ENCODE measurements at places on chromosomes 11 and 22.

- no peak for DNase-seq
These were observed 157.4 kb upstream of the CHORDC1 start for GRCh38 chr11:90380206-90380605.

- DNase-seq, result no peak
These were observed 537.7 kb downstream of the BUD13 start for GRCh38 chr11:116234989-116235568.

DNA sequence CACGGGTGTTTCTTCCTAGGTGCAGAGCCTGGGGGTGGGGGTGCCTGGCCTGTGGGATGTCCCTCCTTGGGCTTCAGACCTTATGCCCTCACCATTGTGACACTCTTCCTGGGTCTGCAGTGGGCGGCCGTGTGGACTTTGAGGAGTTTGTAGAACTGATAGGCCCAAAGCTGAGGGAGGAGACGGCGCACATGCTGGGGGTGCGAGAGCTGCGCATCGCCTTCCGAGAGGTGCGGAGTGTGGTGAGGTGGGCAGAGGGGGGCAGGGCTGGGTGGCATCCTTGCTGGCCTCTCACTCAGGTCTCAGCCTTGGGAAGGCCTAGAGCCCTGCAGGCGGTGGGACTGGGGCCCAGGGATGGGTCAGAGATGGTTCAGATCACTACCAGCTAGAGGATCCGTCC is 2.3 kb downstream of the CABP4 start:
- DNase-seq, result no peak

GRCh38 chr11:65378208-65378927 is 4.1 kb downstream of the SLC25A45 start:
- no peak for DNase-seq

DNA sequence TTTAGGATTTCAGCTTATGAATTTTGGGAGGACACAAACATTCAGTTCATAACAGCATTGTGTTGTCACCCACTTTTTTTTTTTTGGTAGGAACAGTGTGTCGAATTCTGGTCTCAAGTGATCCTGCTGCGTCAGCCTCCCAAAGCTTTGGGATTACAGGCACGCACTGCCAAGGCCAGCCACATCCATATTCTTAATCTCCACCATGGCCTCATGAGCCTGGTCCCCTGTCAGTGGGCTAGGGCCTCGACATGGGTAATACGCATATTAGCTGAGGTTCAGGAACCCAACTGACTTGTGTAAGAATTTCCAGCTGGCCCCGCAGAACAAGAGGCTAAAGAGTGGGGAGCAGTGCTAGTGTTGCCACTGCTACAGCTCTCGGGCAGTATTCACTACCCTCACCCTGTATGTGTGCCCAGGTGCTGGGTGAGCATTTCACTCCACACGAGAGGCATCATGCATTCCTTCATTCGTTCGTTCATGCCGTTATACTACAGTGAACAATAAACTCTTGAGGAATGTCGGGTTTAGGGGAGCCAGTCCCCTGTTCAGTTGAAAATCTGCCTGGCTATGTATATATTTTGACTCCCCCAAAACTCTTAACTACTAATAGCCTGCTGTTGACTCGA is 5.2 kb upstream of the VPREB1 start:
- no peak for DNase-seq

GRCh38 chr11:95398437-95399112 is 167.6 kb upstream of the SESN3 start:
- no peak for DNase-seq

DNA sequence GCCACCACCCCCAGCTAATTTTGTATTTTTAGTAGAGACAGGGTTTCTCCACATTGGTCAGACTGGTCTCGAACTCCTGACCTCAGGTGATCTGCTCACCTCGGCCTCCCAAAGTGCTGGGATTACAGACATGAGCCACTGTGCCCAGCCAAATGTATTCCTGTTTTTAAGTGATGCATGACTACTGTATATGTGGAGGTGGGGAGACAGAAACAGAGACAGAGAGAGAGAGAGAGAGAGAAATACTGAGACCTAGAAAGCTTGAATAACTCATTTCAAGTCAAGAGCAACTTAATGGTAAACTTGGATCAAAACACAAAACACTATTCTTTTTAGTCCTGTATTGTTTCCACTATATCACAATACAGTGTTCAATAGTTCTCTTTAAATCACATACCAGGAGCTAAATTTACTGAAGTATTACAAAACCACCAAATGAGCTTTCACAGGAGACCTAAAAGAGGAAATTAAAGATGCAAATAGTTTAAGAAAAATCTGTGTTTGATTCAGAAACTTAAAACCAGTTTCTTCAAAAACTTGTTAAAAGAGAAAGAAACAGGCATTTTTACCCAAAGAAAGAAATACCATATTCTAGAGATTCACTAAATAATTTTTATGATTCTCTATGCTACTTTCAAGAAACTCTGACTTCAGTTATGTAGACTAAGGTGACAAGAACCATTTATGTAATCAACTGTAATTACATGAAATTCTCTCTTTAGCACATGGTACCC is 188.7 kb downstream of the ETS1 start:
- DNase-seq, result no peak

- no peak for DNase-seq
These were observed 46.4 kb upstream of the MUC15 start for GRCh38 chr11:26618441-26618840.

GRCh38 chr11:23875176-23875850 is 621.5 kb upstream of the LUZP2 start:
- DNase-seq, result no peak

DNA sequence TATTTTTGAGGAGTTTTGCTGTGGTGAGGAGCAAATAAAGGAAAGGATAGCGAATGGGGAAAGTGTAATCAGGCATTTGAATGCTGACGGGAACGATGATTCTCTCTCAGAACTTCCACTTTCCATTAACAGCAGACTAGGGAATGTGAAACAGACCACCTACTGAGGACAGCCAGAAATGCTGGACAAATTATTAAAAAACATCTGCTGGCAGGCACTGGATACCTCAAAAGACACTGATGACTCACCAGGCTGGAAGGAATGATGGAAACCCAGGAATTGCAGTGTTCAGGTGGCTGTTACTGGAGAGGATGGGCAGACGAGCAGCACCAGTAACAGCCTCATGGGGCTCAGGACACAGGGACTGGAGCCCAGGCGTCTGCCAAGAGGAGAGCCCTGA is 33.4 kb downstream of the PLA2G6 start:
- no peak for DNase-seq

DNA sequence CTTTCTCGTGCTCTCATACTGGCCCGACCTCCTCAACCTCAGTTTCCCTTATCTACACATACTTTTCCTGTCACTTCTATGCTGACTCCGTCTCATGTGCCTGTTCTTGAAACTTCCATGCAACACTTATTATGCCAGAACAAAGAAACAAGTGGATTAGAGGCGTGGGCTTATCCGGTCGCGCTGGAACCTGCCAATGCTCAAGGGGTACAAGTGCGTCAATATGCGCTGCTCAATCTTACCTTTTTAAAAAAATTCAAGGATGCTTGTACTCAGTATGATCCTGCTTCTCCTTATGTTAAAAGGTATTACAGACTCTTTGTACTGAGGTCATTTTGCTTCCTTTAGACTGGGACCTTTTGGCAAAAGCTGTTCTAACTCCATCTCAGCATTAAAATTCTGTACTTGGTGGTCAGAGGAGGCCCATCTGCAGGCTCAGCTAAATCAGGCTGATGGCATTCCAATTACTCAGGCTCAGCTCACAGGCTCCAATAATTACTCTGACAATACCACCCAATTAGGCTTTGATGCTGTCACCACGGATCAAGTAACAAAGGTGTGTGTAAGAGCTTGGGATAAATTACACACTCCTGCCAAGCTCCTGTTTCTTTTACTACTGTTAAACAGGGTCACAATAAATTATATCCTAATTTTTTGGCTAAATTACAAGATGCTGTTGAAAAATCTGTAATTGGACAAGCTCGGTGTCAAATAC is 26.3 kb upstream of the ALDH3B2 start:
- DNase-seq, result no peak

- DNase-seq, result no peak
These were observed 710.3 kb downstream of the KCNA4 start for GRCh38 chr11:29306527-29306926.

GRCh38 chr11:97964332-97965004 is 1056.3 kb upstream of the CNTN5 start:
- no peak for DNase-seq

- no peak for DNase-seq
These were observed 10.1 kb downstream of the PATE2 start for GRCh38 chr11:125768336-125769046.

DNA sequence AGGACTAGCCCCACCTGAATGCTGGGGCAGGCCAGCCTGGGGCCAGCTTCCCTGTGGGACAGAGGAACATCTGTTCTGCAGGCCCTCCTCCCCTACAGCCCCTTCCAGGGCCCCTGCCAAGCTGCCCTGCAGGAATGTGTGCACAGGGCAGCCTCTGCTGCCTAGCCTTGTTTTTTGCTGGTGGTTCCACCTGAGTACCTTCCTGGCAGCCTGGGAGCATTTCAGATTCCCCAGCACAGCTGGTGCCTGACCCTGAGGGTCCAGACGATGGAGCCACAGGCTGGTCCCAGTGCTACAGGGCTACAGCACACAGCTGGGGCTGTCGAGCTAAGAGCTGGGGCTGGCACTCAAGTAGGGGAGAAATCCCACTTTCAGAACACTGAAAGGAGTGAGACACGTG is 22.3 kb upstream of the GPR83 start:
- DNase-seq, result no peak

DNA sequence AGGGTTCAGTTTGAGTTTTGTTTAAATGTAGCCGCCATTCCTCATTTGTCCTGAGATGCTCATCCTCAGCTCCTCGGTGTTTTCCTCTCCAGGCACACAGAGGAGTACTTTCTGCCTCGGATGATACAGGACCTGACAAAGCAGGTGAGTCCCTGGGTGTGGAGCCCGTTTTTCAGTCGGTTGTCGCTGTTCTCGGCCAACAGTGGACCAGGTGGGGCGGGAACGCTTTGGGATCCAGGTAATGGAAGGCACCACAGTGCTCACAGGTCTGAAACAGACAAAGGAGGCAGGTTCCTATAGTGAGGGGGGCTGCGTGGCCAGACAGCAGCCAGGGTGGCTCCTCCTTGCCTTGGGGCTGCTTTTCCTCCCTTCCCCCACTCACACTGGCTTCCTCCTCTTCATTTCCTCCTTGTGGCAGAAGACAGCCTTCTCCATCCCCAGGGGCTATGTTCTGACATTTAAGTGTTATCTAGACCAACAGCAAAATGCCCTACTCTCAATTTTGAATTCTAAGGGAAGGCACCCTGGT is 19.4 kb downstream of the NADSYN1 start:
- no peak for DNase-seq

GRCh38 chr11:130728185-130729180 is 187.8 kb downstream of the SNX19 start:
- no peak for DNase-seq

DNA sequence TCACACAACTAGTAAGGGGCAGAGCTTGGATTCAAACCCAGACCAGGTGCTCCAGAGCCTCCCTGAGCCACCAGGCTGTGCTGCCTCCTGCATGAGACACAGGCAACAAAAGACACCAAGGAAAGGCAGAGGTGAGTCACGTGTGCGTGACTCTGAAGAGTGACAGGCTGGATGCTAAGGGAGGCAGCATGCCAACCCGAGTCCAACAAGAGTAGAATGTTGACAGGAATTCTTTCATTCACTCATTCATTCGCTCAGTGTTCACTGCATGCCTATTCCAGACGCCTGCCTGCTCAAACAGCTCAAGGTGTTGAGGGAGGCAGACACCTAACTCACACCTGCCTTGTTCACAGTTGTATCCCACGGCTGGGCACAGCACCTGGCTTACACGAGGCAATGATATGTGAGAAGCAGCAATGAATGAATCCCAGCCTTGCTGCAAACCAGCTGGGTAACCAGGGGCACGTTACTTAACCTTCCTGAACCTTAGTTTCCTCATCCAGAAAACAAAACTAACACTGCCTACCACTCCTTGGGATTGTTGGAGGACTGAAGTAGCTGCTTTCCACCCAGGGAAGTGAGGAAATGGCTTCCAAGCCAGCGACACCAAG is 73.8 kb upstream of the ARFGAP3 start:
- no peak for DNase-seq
